ENCODE measurements at places on chromosomes 13 and 19.

- no peak overlapping the region for H3K27ac ChIP-seq
- no peak overlapping the region for H3K4me3 ChIP-seq
- DNase-seq = no peak
- H3K36me3 ChIP-seq = no peaks in the 10 kb centered on the region
Observed at GRCh38 chr13:88707646-88708045, 1036.5 kb downstream of the SLITRK5 start.

DNA sequence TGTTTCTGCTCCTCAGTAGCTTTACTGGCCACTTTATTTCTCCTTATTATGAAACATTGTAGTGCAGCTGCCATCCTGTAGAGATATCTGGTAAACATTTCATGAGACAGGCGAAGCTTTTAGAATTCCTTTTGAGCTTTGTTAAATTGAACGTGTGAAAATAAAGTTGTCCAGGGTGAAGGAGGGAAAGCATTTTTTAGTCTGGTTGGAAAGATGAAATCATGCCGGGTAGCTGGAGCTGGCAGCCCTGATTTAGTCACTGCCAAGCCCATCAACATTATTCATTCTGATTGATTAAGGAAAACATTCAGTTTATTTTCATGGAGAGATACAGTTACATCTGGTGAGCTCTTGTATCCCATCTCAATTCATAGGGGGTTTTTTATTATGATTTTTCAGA lies 326.2 kb upstream of the GPC6 start:
- H3K27me3 ChIP-seq = no peaks in the 10 kb centered on the region
- DNase-seq = no peak
- H3K36me3 ChIP-seq = no peaks in the 10 kb centered on the region
- H3K4me1 ChIP-seq = no peaks in the 10 kb centered on the region
- H3K4me3 ChIP-seq = no peak overlapping the region

DNA sequence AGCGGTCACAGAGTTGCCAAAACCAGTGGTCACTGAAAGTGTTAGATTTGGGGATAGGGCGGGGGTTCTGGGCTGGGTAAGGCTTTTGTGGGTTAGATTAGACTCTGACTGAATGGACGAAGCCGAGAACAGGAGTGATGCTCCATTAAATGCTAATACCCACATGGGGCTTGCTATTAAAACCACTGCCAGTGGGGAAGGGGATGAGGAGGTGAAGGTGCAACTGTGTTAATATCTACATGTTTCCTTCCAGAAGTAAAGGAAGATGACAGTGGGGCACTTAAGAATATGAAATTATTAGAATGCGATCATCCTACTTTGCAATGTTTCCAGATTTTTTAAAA lies 573 bp upstream of the ZNF614 start:
- no peaks in the 10 kb centered on the region for H3K27me3 ChIP-seq
- DNase-seq = no peak
- peak overlapping the region; percentile 80 for H3K27ac ChIP-seq
- H3K4me1 ChIP-seq = no peaks in the 10 kb centered on the region

GRCh38 chr19:54077334-54077733 lies 3.8 kb downstream of the TARM1 start:
- H3K4me3 ChIP-seq = no peak overlapping the region
- H3K27me3 ChIP-seq = no peaks in the 10 kb centered on the region
- H3K36me3 ChIP-seq = no peaks in the 10 kb centered on the region
- H3K4me1 ChIP-seq = no peaks in the 10 kb centered on the region
- no peak for DNase-seq
- H3K27ac ChIP-seq = no peak overlapping the region

- no peaks in the 10 kb centered on the region for H3K4me1 ChIP-seq
- no peaks in the 10 kb centered on the region for H3K36me3 ChIP-seq
- no peak for DNase-seq
- no peak overlapping the region for H3K4me3 ChIP-seq
Observed at GRCh38 chr13:100596516-100596915, 7.9 kb upstream of the GGACT start.

- no peaks in the 10 kb centered on the region for H3K36me3 ChIP-seq
- DNase-seq = no peak
- no peak overlapping the region for H3K4me3 ChIP-seq
- no peak overlapping the region for H3K27ac ChIP-seq
- no peaks in the 10 kb centered on the region for H3K27me3 ChIP-seq
- H3K4me1 ChIP-seq = no peaks in the 10 kb centered on the region
Observed at GRCh38 chr13:43544631-43545030, 242.1 kb downstream of the ENOX1 start.

- no peaks in the 10 kb centered on the region for H3K4me1 ChIP-seq
- no peak overlapping the region for H3K4me3 ChIP-seq
- H3K27ac ChIP-seq = no peak overlapping the region
- H3K27me3 ChIP-seq = peaks cover 26% of the 10 kb centered on the region
Observed at GRCh38 chr13:20140487-20140886, 20.4 kb downstream of the GJA3 start.

DNA sequence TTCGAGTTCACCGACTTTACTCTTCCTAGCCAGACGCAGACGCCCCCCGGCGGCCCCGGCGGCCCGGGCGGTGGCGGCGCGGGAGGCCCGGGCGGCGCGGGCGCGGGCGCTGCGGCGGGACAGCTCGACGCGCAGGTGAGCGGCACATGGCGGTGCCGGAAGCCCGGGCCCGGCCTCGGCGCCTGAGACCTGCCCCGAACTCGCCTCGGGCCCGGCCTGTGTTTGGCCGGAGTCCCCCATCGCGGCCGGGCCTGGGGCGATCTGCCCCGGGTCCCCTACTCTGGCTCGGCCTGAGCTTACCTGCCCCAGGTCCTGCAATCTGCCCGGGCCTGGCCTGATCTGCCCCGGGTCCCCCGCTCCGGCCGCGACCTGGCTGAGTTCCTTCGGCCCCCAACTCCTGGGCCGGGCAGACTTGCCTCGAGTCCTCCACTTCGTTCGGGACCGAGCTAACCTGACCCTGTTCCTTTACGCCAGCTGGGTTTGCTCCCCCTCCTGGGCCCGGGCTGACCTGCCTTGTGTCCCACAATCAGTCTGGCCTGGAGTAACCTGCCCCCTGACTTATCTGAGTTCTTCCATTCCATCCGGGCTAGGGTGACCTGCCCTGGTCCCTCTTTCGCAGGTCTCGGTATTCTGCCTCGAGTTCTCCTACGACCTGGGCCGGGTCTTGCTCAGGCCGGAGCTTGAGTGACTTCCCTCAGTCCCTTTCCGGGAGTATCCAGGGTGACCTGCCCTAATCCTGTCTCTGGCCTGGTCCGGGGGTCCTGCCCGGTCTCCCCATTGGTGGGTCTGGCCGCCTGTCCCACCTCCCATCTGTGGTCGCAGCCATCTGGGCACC lies 764 bp downstream of the UPF1 start:
- peak overlapping the region; percentile 86 for H3K27ac ChIP-seq
- H3K4me3 ChIP-seq = peak overlapping the region; percentile 90
- no peaks in the 10 kb centered on the region for H3K36me3 ChIP-seq
- H3K4me1 ChIP-seq = peaks cover 3% of the 10 kb centered on the region
- peak; percentile 40 for DNase-seq

- no peaks in the 10 kb centered on the region for H3K36me3 ChIP-seq
- H3K27ac ChIP-seq = no peak overlapping the region
- no peak for DNase-seq
- no peak overlapping the region for H3K4me3 ChIP-seq
Observed at GRCh38 chr19:6204212-6204611, 68.7 kb downstream of the ACSBG2 start.

- H3K27me3 ChIP-seq = no peaks in the 10 kb centered on the region
- no peak overlapping the region for H3K4me3 ChIP-seq
- DNase-seq = no peak
- no peaks in the 10 kb centered on the region for H3K4me1 ChIP-seq
Observed at GRCh38 chr13:102707467-102707866, 12.6 kb upstream of the METTL21C start.

DNA sequence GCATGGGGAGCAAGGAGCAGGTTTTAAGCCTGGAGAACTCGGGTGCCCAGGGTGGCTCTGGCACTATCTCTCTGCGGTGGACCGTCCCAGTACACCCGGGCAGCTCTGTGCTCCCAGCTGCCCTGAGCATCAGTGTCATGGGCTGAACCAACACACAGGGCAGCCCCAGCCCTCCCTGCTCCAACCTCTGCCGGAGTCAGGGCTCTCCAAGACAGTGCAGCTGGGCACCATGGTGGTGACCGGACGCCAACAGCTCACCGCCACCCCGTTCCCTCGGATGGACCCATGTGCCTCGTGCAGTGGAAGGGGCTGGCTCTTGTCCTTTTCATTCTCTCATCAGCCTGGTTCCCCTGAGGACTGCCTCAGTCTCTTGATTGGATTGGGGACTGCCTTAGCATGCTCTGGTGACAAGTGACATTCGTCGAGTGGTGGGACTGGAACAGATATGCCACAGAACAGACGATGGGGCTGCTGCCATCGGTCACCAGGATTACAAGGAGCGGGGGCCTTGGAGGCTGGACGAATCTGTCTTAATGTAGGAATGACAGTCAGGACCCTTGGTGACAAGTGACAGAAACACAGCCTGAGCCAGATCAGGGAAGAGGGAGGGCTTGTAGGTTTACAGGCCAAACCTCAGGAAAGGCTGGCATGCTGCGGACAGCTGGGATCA lies 25.7 kb upstream of the VSTM2B start:
- no peak for DNase-seq
- no peaks in the 10 kb centered on the region for H3K36me3 ChIP-seq
- no peak overlapping the region for H3K27ac ChIP-seq
- H3K4me1 ChIP-seq = no peaks in the 10 kb centered on the region
- H3K4me3 ChIP-seq = no peak overlapping the region

DNA sequence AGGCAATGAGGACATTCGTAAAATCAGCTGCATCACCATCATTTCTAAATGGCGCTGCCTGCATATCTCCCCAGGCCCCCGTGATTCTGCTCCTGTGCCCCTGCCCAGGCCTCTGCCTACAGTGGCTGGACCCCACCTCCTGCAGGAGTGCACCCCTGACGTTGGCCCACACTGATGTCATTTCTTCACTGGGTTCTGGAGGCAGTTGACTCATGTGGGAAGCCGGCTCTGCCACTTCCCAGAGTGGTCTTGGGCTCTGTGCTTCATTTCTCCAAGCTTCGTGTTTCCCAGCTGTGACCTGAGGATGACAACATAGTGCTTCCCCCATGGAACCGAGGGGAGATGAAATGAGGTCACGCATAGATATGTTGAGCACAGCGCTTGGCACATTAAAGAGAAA lies 19.9 kb downstream of the CCNE1 start:
- no peak overlapping the region for H3K27ac ChIP-seq
- H3K27me3 ChIP-seq = no peaks in the 10 kb centered on the region
- DNase-seq = no peak
- no peak overlapping the region for H3K4me3 ChIP-seq
- H3K4me1 ChIP-seq = no peaks in the 10 kb centered on the region

- no peak overlapping the region for H3K27ac ChIP-seq
- H3K27me3 ChIP-seq = no peaks in the 10 kb centered on the region
- no peak overlapping the region for H3K4me3 ChIP-seq
- no peak for DNase-seq
- H3K36me3 ChIP-seq = no peaks in the 10 kb centered on the region
Observed at GRCh38 chr13:42486711-42487198, 87.2 kb upstream of the TNFSF11 start.

DNA sequence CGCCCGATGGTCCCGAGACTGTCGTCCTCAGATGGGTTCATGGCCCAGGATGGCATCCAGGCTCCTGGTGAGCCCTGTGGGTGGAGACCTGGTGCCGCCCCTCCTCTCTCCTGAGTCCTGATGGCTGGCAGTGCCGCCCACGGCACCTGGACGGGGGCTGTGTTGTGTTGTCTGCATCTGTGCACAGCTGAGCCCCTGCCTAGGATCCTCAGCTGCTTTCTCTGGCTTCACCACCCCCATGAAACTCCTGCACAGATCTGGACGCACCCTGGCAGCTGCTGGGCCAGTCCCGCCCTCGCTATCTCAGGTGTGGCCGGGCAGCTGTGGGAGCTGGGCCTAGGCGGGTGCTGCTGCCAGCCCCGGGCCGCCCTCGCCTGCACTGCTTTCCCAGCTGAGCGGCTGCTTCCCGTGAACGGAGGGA lies 27.7 kb downstream of the MCF2L start:
- peak overlapping the region; percentile 77 for H3K27ac ChIP-seq
- H3K27me3 ChIP-seq = no peaks in the 10 kb centered on the region
- H3K4me1 ChIP-seq = peaks cover 33% of the 10 kb centered on the region

DNA sequence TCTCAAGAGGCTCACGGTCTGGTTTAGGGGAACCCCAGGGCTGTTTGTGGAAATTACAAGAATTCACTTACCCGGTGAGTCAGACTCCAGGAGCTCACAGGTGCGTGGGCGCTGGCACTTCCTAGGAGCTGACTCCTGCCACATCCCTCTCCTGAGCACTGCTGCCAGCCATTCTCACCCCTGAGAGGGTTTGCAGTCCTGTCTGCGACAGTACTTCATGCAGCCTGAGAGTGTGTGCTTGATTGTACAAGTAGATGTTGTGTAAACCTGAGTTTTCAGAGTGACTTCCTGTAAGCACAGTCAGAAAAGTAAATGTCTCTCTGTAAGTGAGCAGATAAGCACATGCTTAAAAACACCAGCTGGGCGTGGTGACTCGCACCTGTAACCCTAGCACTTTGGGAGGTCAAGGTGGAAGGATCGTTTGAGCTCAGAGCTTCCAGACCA lies 8.1 kb downstream of the MRPL4 start:
- no peak overlapping the region for H3K27ac ChIP-seq
- no peak for DNase-seq
- H3K27me3 ChIP-seq = no peaks in the 10 kb centered on the region
- no peaks in the 10 kb centered on the region for H3K36me3 ChIP-seq
- peaks cover 8% of the 10 kb centered on the region for H3K4me1 ChIP-seq
- no peak overlapping the region for H3K4me3 ChIP-seq

DNA sequence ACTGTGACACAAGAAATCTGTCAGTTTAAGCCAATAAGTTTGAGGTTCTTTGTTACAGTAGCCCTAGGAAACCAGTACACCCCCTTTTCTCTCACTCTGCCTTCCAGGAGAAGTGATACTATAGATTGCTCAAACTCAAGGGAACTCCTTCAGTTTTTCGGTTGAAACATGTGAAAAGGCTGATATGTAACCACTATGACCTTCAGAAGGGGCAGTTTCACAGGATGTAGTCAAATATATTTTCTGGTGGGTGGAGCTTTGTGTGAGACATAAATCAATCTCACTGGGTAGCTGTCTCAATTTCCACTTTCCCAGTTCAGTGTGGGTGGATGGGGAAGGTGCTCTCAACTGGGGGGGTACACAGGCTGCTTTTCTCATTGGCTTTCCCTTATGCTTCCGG lies 41.7 kb downstream of the HTR2A start:
- H3K27me3 ChIP-seq = no peaks in the 10 kb centered on the region
- DNase-seq = no peak
- no peaks in the 10 kb centered on the region for H3K36me3 ChIP-seq
- H3K4me1 ChIP-seq = no peaks in the 10 kb centered on the region
- no peak overlapping the region for H3K4me3 ChIP-seq
- no peak overlapping the region for H3K27ac ChIP-seq

DNA sequence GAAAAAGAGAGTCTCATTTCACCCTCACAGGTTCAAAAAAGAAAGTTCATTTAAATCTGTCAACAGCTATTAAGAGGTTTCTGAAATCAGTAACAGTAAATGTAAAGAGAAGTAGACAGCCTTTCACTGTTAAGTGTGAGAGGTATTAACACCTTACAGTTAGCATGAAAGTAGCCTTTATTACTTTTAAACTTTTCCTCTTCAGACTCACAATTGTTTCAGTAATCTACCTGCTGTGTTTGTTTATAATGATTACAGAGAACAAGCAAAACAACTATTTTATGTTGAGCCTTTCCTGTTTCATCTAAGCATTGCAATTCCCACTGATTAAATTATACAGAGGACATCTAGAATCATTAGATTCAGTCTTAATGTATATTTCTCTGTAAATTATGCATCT lies 159.8 kb downstream of the PCDH9 start:
- H3K4me3 ChIP-seq = no peak overlapping the region
- H3K27ac ChIP-seq = no peak overlapping the region
- no peak for DNase-seq
- H3K4me1 ChIP-seq = no peaks in the 10 kb centered on the region
- H3K36me3 ChIP-seq = no peaks in the 10 kb centered on the region

- H3K4me1 ChIP-seq = no peaks in the 10 kb centered on the region
- no peak for DNase-seq
- H3K4me3 ChIP-seq = no peak overlapping the region
Observed at GRCh38 chr19:4738734-4739133, 15.1 kb upstream of the DPP9 start.
